SJSA1 (cell line): ENCODE measurements at places on chromosomes 11 and 22. TPM values are rescaled to one million over a fixed set of nuclear protein-coding genes. Genes with fewer than 3 reads are reported as not detected.

- peak overlapping the region; percentile 98 for H3K27ac ChIP-seq
- H3K27me3 ChIP-seq, result no peaks in the 10 kb centered on the region
- 0 out of 2 replicates have a peak, but pooled peaks cover 4% of the 10 kb centered on the region for H3K36me3 ChIP-seq
- H3K4me1 ChIP-seq, result peaks cover 4% of the 10 kb centered on the region; the same call in 1 of the 2 replicates
Observed at GRCh38 chr11:86244063-86244521, 461 bp upstream of the EED start.

VWCE gene
- total RNA-seq, result 0.03 and 0.26 TPM in 2 replicates

DNA sequence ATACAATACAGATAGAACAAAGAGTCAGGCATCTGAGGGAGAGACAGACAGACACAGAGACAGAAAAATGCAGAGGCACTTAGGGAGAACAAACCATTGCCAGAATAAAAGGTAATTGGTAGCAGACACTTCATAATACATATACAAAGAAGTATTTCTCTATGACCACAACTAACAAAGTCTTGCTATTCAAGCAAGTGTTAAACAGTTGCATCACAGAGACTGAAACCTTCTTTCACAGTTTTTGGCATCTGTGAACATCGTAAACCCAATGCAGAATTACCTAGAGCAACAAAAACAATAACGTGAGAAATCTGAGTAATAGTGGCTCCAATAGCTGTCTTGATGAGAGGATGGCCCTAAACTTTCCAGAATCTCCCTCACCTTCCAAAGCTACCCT lies 116.4 kb downstream of the BLID start:
- no peaks in the 10 kb centered on the region for H3K4me1 ChIP-seq
- no peaks in the 10 kb centered on the region for H3K36me3 ChIP-seq
- no peak overlapping the region for H3K4me3 ChIP-seq
- H3K27ac ChIP-seq, result no peak overlapping the region
- no peak for DNase-seq
- H3K27me3 ChIP-seq, result no peaks in the 10 kb centered on the region

- no peaks in the 10 kb centered on the region for H3K36me3 ChIP-seq
- no peak overlapping the region for H3K4me3 ChIP-seq
- no peak overlapping the region for H3K27ac ChIP-seq
- peak; percentile 51 for DNase-seq
Observed at GRCh38 chr22:35154937-35155387, 89.0 kb downstream of the ISX start.

DNA sequence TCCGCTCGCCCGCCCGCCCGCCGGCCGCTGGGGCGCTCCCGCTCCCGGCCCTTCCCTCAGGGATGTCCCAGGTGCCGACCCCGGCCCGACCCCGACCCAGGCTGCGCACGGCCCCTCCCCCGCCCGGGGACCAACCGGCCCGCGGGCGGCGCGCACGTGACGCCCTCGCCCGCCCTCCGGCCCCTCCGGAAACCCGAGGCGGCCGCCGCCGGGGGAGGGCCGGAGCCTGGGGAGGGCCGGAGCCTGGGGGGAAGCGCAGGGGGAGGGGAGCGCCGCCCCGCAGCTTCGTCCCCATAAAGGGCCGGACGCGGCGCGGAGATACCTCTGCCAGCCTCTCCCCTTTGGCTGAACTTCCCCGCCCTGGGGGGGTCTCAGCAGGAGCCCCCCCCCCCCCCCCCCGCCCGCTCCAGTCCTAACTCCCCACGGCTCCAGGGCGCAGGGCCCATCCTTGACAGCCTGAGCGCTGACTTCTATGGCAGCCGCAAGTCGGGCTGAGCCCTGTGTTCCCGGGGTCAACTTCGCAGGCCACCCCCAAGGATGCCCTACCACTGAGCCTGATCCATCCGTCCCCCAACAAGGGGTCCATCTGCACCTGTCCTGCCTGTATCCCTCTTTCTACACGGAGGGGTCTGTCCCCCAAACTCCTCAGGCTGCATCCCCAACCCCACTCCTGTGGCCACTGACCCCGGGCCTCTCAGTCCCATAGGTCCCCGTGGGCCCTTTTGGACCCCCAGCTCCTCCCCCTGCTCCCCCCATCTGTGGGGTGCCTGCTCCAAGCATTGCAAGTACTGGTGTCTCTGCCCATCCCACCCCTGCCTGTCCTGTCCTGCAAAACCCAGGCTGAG lies at the start of gene MAPK12:
Gene MAPK12 (minus strand): TSS at position 69 of the 845 bp plus-strand sequence. CDS start 174 bp downstream, outside the sequence.
- H3K27ac ChIP-seq, result no peak within 1 kb of the TSS
- DNase-seq, result no peak
- peaks cover 11% of the 10 kb centered on the region for H3K4me1 ChIP-seq

- no peak overlapping the region for H3K27ac ChIP-seq
- no peak for DNase-seq
- H3K36me3 ChIP-seq, result no peaks in the 10 kb centered on the region
- no peak overlapping the region for H3K4me3 ChIP-seq
- peaks cover 14% of the 10 kb centered on the region for H3K4me1 ChIP-seq
- H3K27me3 ChIP-seq, result peaks cover 14% of the 10 kb centered on the region
Observed at GRCh38 chr11:68859123-68859522, 17.4 kb upstream of the CPT1A start.

- no peak overlapping the region for H3K4me3 ChIP-seq
- no peak overlapping the region for H3K27ac ChIP-seq
- no peaks in the 10 kb centered on the region for H3K27me3 ChIP-seq
- H3K36me3 ChIP-seq, result peaks cover 5% of the 10 kb centered on the region
Observed at GRCh38 chr22:23176645-23177027, 3.7 kb upstream of the BCR start.

- H3K27me3 ChIP-seq, result no peaks in the 10 kb centered on the region
- peaks cover 55% of the 10 kb centered on the region for H3K4me1 ChIP-seq
- H3K27ac ChIP-seq, result no peak overlapping the region
- peaks cover 65% of the 10 kb centered on the region for H3K36me3 ChIP-seq
- no peak overlapping the region for H3K4me3 ChIP-seq
Observed at GRCh38 chr22:25365491-25366261, 146.2 kb downstream of the CRYBB2 start.

DNA sequence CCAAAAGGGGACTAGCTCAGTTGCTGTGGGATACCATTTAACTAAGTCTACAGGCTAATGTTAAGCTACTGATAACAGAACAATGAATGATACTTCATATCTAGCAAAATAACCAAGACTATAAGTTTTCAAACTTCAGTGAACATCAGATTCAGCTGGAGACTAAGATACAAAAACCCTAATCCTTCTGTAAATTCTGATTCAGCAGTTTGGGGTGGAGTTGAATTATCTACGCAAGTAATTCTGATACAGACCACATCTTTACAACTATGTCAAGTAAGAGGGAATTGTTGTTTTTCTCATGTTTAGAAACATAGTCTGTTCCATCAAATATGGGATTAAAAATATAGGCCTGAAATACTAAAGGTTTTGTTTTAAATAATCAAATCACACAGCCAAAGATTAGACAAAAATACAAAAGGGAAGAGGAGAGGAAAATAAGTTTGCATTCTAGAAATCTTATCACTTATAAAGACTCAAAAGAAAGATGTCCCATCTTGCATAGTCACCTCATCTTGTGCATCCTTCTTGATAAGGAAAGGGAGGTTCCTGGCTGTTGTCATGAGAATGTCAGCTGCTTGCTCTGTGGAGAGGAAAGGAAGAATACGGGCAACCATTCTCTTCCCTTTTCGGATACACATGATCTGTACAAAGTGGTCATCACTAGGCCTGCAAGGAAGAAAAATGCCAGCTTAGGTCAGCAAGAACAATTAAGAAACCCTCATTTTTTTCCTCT lies 21.4 kb downstream of the PATL1 start:
- no peak overlapping the region for H3K4me3 ChIP-seq
- H3K36me3 ChIP-seq, result peaks cover 94% of the 10 kb centered on the region
- no peaks in the 10 kb centered on the region for H3K4me1 ChIP-seq
- DNase-seq, result no peak
- H3K27ac ChIP-seq, result no peak overlapping the region

CST6 gene
- not detected in 2 replicates for total RNA-seq

- peaks cover 56% of the 10 kb centered on the region for H3K4me1 ChIP-seq
- H3K27me3 ChIP-seq, result no peaks in the 10 kb centered on the region
- peak; percentile 92 for DNase-seq
- H3K4me3 ChIP-seq, result peak overlapping the region; percentile 25
- H3K27ac ChIP-seq, result peak overlapping the region; percentile 76
Observed at GRCh38 chr22:45632791-45633515, 38.7 kb upstream of the ATXN10 start.

- H3K27ac ChIP-seq, result no peak overlapping the region
- peaks cover 50% of the 10 kb centered on the region for H3K4me1 ChIP-seq
- H3K36me3 ChIP-seq, result peaks cover 66% of the 10 kb centered on the region
- no peak overlapping the region for H3K4me3 ChIP-seq
Observed at GRCh38 chr11:59201353-59201752, 11.4 kb downstream of the MPEG1 start.

- H3K27me3 ChIP-seq, result no peaks in the 10 kb centered on the region
- DNase-seq, result no peak
- peaks cover 5% of the 10 kb centered on the region; the same call in 1 of the 2 replicates for H3K4me1 ChIP-seq
- no peaks in the 10 kb centered on the region for H3K36me3 ChIP-seq
Observed at GRCh38 chr22:48558606-48559402, 1268.9 kb downstream of the BRD1 start.
